ENCODE measurements at places on chromosomes 11 and 22.

DNA sequence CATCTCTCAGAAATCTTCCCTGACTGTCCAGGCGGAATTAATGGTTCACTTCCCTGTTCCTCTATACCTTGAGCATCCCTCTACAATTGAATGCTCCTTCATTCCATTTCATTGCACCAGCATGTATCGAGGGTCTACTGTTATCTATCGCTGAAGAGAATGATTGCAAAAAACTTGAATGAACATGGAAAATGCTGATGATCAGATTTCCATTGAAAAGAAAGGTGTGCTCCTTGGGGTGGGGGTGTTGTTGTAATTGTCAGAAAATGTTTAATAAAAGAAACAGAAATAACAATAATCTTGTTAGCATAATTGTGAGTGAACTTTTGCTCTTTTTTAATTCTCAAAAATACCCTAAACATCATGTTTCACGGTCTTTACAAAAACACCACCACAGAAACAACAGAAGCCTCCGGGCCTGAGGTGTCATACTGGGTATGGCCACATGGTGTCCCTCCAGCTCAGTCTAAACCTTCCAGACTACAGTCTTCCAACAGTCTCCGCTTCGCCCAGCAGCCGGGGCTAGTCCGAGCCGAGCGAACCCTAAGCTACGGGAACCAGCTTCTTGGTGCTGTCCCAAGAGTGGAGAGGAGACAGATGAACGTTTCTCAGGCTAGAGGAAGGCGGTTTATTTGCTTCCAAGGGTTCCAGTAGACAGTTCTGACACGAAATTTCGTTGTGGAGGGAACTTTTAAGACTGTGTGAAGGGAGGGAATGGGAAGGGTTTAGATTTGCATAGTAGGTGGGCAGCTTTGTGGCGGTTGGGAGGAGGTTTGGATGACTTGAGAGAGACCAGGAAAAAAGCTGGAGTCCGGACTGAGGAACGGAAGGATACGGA lies 75.8 kb upstream of the ZBED5 start:
- DNase-seq, result peak; percentile 86

- DNase-seq, result no peak
These were observed 59.9 kb upstream of the RCN1 start for GRCh38 chr11:32030875-32031503.

GRCh38 chr22:23518376-23519187 lies 61.5 kb downstream of the IGLL1 start:
- no peak for DNase-seq

GRCh38 chr22:47351836-47352579 lies 589.6 kb downstream of the TBC1D22A start:
- DNase-seq, result no peak

DNA sequence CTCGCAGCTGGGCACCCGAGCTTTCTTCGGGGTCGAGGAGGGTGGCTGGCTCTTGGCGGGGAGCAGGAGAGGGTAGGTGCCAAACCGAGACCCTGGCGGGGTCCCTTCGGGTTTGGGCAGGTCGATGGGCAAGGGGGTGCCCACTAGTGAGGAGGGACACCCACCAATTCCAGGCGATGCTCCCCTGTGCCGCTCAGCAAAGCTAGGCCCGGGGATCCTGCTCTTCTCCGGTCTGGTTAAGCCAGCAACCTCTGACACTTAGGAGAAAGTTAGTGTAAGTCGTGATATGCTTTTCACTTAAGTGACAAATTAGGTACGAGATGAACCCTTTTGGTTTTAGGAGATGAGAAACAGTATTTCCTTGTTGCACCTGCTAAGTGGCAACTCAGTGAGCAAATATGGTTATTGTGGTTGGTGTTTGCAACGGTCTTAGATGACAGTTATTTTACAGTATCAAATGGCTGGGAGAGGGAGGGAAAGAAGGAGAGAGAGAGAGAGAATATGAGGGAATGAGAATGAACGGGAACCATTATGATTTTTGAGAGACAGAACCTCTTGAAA lies 565 bp downstream of the NUCB2 start:
- DNase-seq, result no peak

GRCh38 chr11:130003717-130004001 lies 1.0 kb upstream of the PRDM10 start:
- DNase-seq, result no peak

DNA sequence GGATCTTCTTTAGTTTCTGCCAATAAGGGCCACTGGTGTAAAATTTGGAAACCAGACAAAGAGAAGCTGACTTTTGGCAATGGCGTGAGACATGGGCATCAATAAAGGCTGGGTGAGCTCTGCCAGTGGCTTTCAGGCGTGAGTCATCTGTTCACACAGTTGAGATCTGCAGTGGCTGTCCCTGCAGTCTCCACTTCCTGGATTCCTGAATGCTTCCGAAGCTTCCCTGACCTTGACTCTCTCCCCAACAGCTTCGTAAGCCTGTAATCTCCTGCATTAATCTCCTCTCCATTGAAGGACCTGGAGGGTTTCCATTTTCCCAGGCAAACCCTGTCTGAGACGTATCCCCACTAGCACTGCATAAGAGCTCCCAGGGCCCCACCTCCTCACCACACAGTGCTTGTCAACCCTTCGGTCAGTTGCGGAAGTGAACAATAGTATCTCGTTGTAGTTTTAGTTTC lies 574.7 kb downstream of the TBC1D22A start:
- no peak for DNase-seq

DNA sequence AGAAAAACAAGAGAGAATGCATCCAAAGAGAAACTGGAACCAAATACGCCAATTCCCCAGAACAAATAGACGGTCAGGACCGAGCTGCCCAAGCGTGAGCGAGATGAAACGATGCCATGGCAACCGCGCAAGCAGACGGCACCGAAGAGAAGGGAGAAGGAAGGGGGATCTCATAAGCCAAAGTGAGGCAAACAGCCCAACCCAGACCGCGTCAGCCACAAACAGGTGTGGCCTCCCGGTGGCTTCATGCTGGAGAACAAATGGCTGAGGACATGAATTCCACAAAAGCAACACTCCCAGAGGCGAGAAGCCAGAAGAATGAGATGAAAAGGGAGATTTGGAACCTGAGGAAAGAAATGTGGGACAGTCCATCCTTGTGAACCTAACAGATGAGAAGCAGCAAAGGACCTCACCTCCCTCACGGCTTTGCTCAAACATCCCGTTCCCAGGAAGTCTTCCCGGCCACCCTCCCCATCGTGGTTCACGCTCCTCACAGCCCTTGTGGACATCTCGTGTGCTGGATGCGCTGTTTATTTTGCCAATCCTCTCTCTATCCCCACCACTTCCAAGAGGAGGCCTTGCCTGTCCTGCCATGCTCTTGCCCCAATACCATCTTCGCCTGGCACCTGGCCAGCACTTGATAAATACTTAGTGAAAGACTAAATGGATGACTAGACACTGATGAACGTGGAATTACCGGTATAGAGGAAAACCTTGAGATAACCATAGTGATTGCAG lies 89.1 kb upstream of the RTL6 start:
- no peak for DNase-seq

DNA sequence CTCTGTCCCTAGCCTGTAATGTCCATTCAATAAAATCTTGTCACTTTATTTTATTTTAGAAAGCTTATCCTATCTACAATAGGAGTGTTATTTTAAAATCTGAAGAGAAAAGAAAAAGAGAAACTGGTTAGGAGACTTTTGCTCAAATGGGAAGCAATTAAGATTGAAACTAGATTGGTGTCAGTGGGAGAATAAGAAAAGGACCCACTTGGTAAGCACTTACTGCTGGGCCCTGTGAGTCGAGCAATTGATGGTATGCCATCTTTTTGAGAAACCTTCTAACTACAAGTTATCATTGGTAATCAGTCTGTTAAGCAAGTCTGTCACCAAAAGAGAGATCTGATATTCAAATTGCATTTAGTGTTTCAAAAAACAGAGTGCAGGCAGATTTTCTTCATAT lies 258.4 kb downstream of the GRM5 start:
- DNase-seq, result no peak

GRCh38 chr22:49900441-49901230 lies 17.6 kb downstream of the ALG12 start:
- no peak for DNase-seq

DNA sequence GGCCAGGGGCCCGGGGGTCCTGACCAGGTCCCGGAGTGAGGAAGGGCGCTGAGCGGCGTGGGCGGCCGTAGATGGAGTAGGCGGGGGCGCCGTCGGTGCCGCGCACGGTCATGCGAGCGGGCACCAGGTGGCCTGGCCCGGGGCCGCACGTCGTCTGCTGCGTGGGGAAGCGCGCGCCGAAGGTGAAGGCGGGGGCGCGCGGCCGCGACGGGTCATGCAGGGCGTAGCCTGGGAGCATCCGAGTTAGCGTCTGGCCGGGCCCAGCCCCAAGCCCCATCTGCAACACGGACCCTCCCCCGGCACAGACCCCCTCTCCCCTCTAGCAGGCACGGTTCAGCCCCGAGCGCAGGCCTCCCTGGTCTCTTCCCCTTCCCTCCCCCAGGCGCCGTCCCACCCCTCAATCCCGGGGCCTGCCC lies 1.7 kb upstream of the TYMP start:
- DNase-seq, result peak; percentile 64

- DNase-seq, result no peak
These were observed 6.5 kb upstream of the MALAT1 start for GRCh38 chr11:65492387-65492636.

DNA sequence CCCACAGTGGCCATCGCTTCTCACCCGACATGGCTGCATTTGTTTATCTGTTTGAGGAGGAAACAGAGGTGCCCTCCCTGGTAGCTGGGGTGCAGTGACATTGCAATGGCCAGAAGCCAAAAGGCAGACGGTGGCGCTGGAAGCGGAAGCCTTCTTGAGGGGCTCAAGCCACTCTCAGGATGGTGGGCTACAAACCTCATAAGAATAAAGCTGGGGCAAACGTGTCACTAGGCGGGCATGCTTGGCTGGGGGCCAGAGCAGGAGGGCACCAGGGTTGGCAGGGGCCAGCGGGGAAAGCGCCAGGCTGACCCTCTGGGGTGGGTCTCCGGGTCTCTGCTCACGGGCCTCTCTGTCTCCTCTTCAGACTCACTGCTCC lies 12.6 kb downstream of the TNNT3 start:
- no peak for DNase-seq

- no peak for DNase-seq
These were observed 1.7 kb downstream of the TM7SF2 start for GRCh38 chr11:65113361-65113756.

GRCh38 chr22:33529424-33530113 lies 390.7 kb downstream of the LARGE1 start:
- DNase-seq, result no peak

- DNase-seq, result no peak
These were observed 338.3 kb downstream of the TBC1D22A start for GRCh38 chr22:47100646-47101200.

DNA sequence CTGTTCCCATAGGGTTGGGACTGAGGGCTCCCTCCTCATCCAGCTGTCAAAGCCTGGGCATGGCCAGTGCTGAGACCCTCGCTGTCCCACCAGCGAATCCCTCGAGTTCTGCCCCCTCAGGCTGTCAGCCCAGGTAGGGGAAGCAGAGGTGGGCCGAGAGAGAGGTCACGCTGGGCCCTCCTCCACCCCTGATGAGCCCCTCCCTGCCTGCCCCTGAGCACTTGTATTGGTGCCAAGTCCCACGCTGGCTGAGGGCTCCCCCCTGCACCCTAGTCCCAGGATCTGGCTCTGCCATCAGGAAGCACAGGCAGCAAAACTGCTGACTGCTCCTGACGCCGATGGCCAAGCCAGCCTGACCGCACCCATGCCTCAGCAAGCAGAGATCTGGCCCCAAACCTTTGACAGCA lies 3.3 kb downstream of the PRR33 start:
- peak; percentile 8 for DNase-seq

DNA sequence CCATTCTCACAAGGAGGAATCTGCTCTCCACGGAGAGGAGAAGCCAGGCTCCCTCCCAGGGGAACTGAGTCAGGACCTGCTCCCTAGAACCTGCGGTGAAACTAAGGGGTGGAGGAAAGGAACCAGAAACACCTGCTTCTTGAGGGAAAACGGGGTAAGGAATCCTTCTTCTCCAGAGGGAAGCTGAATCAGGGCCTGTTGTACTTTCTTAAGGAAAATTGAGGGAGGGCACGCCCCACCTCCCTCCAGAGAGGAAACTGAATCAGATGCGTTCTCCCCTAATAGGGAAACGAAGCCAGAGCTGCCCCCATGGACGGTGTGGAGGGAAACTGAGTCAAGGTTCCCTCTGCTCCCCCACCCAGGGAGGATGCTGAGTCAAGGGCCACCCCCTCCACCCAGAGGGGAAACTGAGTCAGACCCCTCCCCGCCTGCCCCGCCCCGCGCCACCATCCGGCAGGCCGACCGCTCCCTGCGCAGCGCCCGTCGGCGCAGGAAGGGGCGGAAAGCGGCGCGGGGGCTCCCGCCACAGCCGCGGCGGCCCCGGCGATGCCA lies 393 bp downstream of the RELA start:
- no peak for DNase-seq

DNA sequence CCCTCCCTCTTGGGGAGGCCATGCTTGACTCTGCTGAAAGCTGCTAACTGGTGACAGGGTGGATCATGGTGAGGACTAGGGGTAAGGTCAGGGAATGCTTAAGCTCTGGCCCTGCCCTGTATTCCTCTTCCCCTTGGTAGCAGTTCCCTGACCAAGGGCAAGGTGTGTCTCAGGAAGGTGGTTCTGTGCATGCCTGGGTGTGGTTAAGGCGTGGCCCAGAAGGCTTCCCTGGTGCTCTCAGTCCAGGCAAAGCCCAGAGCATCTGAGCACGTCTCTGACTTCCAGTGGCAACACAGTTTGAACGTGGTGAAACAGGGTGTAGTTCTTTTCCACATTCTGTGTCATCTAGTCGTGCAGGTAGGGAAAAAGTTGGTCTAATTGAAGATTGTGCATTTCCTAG lies 53.1 kb upstream of the HORMAD2 start:
- DNase-seq, result no peak

- peak; percentile 80 for DNase-seq
These were observed 123.6 kb downstream of the ABTB2 start for GRCh38 chr11:34234086-34234740.

Data from CD4-positive, alpha-beta T cell treated with Interleukin-17A for 4 hours (primary cell).